ENCODE measurements at places on chromosomes 5 and 9.

GRCh38 chr9:135592331-135592590 is 30.7 kb downstream of the PAEP start:
- no peak for DNase-seq

DNA sequence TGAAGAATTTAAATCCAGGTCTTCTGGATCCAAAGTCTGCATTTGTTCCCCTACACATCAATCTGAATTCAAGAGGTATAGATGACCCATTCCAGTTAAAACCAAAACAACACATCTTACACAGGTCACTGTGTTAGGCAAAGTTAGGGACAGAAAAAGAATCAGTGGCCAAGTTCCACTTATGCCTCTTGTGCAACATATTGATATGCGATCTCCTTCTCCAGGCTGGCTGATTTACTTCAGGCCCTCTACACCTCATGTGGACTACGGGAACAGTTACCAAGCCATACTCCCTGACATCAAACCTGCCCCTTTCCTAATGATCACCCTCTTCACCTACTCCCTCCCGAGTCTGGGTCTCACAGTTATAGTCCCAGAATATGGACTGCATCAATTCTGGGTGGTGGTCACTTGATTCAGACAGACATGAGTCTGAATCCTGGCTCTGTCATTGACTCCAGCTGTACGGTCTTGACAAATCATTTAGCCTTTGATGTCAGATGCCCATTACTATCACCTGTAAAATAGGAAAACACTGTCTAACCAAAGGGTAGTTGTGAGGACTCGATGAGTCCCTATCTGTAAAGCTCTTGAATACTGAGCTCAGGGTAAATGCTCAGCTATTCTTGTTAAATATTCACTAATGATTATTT is 26.0 kb downstream of the GOLGA1 start:
- no peak for DNase-seq

DNA sequence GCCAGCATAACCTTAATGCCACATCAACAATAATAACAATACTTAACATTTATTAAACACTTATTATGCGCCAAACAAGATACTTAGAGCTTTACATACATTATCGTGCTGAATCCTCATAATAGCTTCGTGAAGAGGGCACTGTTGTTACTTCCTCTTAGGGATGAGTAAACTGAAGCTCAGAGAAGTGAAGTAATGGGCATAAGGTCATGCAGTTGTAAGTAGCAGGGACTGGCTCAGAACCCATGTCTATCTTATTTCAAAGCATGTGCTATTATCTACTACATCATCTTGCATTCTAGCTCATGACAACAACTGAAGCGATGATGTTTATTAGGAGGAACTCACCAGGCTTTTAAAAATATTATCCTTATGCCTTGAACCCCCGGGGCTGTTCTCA is 34.9 kb upstream of the PPP3R2 start:
- no peak for DNase-seq

- DNase-seq: no peak
Measured at GRCh38 chr9:127905004-127905728, 5.8 kb upstream of the ST6GALNAC6 start.

DNA sequence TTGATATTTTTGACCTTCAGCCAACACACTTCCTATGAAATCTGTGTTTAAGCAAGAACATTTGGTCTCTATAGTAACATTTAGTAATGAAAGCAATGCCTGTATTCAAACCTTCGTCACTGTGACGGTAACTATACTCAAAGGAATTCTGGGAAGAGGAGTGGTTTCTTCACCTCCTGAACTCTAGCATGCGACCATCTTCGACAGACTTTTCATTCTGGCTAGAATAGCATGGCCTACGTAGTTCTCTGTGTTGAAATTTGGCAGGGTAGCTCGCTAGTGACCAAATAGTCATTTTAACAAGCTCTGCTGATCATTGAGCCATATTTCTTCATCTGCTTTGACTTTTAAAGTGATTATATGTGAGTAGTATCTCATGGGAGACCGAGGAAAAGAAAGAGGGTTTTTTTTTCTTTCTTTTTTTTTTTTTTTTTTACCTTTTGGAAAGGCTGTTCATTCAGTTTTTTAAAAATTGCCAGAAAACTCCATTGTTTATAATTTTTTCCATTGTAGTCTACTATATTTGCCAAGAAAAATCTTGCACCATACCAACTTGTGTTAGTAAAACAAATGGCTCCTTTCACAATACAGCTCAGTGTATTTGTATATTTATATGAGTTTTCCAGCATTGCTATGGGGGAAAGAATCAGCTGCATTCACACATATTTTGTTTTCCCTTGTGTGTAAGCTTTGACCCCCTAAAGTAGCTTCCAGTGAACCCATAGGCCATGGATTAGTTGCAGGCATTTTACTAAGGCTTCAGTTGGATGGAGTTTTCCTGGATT is 166.8 kb downstream of the NNT start:
- no peak for DNase-seq

- DNase-seq: no peak
Measured at GRCh38 chr9:116547729-116548426, 139.2 kb upstream of the TRIM32 start.

- DNase-seq: no peak
Measured at GRCh38 chr5:33371660-33372059, 69.1 kb upstream of the TARS1 start.

DNA sequence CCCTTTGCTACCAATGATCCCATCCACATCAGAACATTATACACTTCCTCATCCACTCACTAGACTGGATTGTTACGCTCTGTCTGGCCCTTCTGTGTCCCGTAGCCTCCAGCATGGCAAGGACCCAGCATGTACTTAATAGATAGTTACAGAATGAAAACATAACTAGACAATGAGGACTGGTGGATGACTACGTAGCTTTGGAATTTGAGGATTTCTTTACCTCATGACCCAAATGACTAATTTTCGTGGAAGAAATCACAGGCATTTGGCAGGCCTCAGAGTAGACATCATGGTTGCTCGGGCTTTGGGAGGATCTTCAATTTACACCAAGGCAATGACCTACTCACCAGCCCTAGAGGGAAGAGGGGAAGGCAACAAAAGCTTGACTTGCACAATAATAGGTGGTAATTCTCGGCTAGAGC is 299.8 kb downstream of the TLE1 start:
- DNase-seq: no peak

DNA sequence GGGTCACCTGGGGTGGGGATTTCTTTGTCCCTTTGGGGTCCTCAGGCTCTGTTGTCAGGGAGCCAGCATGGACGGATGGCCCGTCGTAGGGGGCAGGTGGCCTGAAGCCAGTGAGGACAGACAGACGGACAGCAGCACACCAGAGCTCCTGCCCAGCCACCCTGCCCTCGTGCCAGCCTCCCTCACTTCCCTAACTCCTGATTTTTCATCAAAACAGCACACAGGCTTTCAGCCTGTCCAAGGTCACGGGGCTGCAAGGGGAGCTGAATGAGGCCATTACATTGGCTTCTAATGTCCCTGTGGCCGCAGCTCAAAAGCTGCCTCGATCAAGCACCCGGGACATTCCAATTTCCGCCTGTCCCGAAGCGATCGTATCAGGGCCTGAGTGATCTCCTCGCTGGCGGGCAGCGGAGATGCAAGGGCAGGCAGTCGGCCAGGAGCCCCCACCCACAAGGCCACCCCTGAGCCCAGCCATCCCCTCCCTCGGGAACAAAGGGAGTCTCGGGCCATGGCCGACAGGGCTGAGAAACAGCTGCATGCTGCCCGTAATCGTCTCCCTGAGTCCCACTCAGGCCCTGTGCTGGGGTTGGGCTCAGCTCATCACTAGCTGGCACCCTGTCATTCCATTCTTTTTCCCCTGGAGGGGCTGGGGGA is 50.5 kb upstream of the RNU6ATAC start:
- no peak for DNase-seq

DNA sequence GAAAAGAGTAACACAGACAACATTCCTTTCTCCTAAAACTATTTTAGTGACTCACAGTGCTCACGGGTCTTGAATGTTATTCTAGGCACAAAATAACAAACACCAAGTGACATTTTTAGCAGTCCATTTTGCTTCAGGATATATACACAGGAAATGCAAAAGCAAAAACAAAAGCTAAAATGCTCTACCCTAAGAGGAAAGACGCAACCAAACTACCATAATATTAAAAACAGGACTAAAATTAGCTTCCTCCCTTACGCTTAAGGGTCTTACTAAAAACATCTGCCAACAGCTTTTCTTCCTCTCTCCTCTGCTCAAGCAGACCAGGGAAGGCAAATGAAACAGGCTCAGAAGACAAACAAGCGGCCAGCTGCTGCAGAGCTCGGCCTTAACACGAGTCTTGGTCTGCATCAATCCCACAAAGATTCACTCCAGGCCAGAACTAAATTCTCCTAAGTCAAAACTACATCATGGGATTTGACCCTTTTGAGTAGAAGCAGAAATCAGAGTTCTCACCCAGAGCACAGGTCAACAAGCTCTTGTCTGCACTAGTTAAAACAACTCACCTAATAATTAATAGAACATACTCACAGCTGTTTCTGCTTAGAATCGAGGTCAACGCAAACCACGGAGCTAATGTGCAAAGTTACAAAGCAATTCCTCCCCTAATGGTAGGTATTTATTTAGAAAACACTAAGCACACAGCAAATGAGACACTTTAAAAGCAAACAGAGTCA is 62.3 kb downstream of the RAPGEF1 start:
- no peak for DNase-seq

DNA sequence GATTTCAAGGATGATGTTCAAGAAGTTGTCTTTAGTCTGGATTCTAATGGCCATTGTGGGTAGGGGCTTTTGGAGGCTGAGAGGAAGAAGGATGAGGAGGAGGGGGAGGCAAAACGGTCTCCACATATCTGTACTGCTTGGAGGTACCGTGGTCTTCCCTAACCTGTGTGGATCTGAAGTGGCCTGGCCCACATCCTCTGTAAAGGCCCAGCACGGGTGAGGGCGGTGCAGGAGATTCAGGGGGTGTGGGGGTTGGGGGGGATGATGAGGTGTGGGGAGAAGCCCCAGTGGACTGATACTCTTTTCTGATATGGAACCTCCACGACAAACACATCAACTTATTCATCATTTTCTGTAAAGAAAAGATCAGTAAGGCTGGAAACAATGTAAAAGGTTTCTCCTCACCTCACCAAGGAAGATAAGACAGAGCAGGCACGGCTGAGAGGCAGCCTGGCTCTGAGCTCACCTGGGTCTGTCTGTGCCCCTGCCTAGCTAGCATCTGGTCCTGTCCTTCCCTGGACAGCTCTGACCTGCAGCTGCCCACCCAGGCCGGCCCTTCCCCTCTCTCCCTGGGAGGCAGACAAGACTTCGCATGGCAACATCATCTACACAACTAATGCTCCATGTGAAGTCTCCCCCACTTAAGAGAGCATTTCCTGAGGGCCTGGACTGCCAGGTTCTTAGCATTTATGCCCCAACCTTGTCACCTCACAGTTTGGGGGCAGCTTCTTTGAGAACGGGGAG is 5.6 kb upstream of the IL3 start:
- no peak for DNase-seq
